A549 treated with GW870086 at 1 μM for 4 hours (cell line): ENCODE measurements at places on chromosomes 3 and 15. TPM values are rescaled to one million over a fixed set of nuclear protein-coding genes. Genes with fewer than 3 reads are reported as not detected.

ALDH1A3 gene
- total RNA-seq: 14.6 to 19.7 TPM (median 16.5 TPM) in 5 replicates

PLA2G4E gene
- not detected in 5 replicates for total RNA-seq

IQCH gene
- 1.1 to 2.3 TPM (median 1.3 TPM) in 5 replicates for total RNA-seq

CHL1 gene
- not detected in 5 replicates for total RNA-seq

FEZF2 gene
- not detected in 5 replicates for total RNA-seq

CFAP91 gene
- total RNA-seq: 0.11 to 0.43 TPM (median 0.31 TPM) in 4 of 5 replicates, not detected in the other

MRAS gene
- total RNA-seq: 7.1 to 11.4 TPM (median 9.2 TPM) in 5 replicates

RTP3 gene
- total RNA-seq: not detected in 5 replicates

CACNA2D2 gene
- 0.42 to 0.66 TPM (median 0.53 TPM) in 5 replicates for total RNA-seq
